SK-N-SH (cell line): ENCODE measurements at places on chromosomes 11 and 22.

GRCh38 chr11:14645015-14645912, 1.7 kb downstream of the PDE3B start:
- DNase-seq, result peak; percentile 21

- no peak for DNase-seq
Observed at GRCh38 chr22:17949642-17950473, 74.5 kb downstream of the MICAL3 start.

DNA sequence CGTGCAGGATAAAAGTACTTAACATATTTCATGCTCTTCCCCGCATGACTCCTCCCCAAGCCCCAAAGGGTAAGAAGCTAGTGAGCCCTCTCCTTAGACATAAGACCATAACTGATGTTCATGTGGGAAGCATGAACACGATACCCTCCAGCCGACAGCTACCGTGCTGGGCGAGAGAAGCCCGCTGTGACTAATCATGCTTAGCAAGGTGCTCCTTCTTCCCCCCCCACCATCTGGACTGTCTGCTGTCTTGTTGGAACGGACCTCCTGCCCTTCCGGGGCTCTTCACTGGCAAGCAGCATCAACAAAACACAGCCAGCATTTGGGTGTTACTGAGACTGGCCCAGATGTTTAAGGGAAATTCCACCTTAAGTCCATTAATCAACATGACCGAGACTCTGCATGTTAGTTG, 200.6 kb downstream of the DBX1 start:
- DNase-seq, result no peak

- DNase-seq, result no peak
Observed at GRCh38 chr11:76201672-76202412, 4.5 kb downstream of the WNT11 start.

- DNase-seq, result no peak
Observed at GRCh38 chr22:40585310-40585751, 51.2 kb downstream of the MRTFA start.

DNA sequence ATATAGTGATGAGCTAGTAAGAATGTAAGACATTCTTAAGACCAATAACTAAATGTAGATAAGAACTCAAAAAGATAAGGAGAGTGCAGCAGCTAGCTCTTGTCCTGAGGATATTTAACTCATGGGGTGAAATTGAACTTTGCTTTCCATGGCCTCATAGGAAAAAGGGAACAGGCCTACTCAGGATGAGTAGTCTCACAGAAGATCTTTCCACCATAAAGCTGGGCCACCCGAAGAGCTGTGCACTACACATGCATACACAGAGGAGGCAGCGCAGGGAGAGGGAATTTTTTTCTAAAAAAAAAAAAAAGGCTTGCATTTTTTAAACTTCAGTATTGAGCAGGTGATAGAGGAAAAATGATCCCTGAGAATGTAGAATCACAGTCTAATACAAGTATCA, 59.9 kb upstream of the CFAP300 start:
- DNase-seq, result no peak
